ENCODE measurements at places on chromosomes 5 and 9. TPM values are rescaled to one million over a fixed set of nuclear protein-coding genes. Genes with fewer than 3 reads are reported as not detected.

The ADGRD2 gene
- not detected for total RNA-seq

- no peak for DNase-seq
These were observed 23.2 kb downstream of the TLE1 start for GRCh38 chr9:81666123-81666522.

DNA sequence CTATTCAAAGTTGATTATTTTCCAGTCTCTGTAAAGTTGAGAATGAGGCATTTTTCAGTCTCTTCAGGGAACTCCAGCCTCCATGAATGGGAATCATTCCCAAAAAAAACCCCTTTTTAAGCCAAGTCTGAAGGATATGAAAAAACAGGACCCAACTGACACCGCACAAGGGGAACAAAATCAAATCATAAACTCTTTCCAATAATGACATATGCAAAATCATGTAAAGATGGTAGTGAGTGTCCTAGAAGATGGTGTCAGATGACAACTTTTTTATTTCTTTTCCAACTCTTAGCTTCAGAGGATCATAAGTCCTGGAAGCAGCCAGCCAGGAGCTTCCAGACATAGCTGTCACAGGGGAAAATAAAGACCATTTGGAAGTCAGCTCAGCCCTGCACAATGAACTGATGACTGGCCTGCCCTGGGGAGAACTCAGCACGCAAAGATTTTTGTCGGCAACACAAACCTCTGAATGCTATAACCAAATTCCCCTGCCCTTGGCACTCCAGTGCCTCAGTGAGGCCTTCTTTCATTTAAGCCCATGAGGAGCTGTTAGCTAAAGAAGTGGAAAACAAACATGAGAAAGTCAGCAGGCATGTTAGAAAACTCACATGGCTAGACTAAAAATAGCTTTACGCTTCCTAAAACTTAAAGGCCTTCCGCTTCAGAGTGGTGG lies 85.4 kb downstream of the SLC1A3 start:
- no peak for DNase-seq

The UNC5A gene
- total RNA-seq: 0.13 TPM

- no peak for DNase-seq
These were observed 83.2 kb downstream of the PHAX start for GRCh38 chr5:126683912-126684311.

The STC2 gene
- 32.2 TPM for total RNA-seq
